NCI-H510A treated with DMSO at 0.1 percent for 48 hours (cell line): ENCODE measurements at places on chromosomes 4 and X.
A peak's percentile ranks its signal among the peaks of the same experiment; 100 is the strongest.

DNA sequence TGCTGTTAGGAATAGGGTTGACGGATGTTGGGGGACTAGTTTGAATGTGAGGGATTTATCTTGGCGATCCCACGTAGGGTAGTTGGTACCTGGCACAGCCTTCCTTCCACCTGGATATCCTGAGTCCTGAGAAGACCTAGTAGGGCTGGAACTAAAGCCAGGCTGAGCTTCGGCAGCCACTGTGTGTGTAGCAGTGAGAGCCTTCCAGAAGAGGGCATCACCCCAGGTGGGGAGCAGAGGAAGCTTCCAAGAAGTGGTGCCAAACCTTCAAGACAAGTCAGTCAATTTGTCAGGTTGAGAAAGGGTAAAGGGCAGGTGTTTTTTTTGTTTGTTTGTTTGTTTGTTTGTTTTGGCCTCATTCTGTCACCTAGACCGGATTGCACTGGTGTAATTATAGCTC is 1.2 kb upstream of the FGFBP2 start:
- no peak for DNase-seq

DNA sequence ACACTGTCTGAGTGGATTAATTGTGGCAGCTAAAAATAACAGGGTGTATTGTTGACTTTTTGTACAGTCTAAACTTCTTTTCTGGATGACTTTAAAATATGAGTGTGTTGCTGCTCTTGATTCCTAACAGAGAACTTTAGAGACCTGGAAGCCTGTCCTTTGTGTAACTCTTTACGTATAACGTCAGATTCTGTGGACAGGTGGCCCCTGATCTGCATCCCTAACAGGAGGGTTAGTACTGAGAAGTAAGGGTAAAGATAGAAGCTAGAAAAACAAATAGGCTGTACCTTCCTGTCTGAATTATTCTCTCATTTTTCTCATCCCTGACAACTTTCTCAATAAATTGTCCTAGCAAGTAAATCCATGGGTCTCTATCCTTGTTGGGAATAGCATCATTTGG is 105.7 kb upstream of the LIMCH1 start:
- DNase-seq = no peak

DNA sequence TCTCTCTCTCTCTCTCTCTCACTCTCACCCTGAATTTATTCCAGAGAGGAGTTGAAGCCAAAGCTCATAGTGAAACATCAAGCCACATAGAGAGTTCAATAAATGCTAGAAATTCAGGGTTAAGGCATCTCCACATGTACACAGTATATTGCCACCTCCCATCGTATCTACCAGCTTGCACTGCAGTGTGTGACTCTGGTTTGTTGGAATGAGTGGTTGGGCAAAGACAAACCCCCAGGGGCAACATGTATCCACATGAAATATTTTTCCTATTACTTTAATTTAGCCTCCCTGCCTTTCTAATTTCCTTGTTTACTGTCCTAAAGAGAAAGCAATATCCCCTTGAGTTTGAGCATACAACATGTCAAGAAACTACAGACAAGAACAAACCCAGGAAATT is 247.3 kb downstream of the SPATA18 start:
- DNase-seq = no peak

DNA sequence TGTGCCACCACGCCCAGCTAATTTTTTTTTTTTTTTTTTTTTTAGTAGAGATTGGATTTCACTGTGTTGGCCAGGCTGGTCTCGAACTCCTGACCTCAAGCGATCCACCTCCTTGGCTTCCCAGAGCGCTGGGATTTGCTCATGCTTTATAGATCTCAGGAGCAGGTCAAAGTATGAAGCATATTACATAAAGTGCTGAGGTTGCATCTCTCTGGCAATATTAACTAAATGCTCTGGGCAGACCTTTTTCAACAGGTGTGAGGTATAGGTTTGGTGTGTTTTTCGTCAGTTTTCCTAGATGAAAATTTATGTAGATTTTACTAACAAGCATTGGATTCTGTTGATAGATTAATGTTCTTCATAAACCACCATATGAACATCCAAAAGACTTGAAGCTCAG is 19.3 kb upstream of the GCNA start:
- DNase-seq = no peak

DNA sequence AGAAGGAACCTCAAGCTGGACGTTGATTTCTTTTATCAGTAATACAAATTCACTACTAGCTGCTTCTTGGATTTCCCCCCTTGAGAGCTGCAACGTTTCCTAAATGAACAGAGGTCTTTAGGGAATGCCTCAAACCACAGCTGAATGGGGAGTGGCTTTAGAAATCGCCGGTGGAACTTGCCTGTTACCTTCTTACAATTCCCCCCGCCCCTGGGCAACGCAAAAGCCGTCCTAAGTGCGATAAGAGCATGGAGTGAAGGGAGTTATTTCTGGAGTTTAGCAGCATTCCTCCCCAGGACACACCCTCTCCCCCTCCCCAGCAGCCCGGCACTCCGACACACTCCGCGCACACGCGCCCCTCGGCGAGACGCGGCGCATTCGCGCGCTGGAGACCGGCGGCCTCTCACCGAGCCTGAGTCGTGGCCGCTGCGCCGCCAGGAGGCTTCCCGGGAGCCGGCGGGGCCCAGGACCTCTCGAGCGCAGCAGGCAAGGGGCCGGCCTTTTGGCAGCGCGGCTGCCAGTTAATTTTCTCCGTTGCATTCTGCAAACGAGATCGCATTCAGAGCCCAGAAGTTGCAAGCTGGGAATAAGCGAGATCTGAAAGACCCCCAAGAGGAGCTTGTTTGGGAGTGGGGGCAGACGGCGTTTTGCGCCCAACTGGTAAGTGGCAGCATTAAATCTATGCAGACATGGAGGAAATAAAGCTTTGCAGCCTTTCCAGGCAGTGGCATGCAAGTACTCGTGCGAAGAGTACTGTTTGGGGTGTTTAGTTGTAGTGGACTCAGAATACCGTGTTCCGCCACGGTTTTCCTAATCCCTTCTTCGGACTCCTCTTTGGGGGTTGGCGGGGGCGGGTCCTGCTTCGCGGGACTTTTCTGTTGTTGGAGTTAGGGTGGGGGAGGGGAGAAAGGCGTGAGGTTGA is 134.7 kb downstream of the PALLD start:
- DNase-seq = peak; percentile 39

GRCh38 chr4:149630064-149630463 is 185.6 kb downstream of the IQCM start:
- no peak for DNase-seq

DNA sequence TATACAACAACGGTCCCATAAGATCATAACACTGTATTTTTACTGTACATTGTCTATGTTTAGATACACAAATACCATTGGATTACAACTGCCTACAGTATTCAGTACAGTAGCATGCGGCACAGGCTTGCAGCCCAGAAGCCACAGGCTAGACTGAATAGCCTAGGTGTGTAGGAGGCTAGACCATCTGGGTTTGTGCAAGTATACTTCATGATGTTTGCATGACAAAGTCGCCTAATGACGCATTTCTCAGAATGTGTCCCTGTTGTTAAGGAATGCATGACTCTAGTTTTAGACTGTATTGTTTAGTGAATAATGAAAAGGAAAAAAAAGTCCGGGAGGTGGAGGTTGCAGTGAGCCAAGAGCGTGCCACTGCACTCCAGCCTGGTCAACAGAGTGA is 56.5 kb upstream of the C4orf50 start:
- DNase-seq = no peak

DNA sequence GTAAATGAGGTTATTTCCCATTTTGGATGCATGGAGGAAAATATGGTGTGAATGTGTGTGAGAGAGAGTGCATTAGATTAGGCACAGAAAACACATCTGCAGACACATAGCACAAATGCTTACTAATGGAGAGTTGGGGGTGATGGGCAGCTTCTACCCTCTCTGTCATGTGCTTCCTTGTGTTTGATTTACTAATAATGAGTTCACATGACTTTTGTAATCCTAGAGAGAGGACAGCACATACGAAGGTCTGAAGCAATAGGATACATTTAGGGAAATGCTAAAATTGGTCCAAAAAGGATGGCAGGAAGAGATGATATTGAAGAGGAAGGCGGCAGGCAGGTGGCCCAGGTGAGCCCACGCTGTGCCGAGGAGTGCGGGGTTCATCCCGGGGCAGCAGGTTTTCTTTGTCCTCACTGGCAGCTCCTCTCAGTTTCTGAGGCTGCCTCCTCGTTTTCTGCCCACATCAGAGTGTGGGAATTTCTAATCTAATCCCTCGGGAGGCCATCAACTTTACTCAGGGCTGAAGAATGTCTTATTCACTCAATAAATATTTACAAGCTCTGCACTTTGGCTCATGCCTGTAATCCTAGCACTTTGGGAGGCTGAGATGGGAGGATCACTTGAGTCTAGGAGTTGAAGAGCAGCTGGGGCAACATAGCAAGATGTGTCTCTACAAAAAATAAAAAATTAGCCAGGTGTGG is 15.9 kb upstream of the MAP9 start:
- DNase-seq = no peak

DNA sequence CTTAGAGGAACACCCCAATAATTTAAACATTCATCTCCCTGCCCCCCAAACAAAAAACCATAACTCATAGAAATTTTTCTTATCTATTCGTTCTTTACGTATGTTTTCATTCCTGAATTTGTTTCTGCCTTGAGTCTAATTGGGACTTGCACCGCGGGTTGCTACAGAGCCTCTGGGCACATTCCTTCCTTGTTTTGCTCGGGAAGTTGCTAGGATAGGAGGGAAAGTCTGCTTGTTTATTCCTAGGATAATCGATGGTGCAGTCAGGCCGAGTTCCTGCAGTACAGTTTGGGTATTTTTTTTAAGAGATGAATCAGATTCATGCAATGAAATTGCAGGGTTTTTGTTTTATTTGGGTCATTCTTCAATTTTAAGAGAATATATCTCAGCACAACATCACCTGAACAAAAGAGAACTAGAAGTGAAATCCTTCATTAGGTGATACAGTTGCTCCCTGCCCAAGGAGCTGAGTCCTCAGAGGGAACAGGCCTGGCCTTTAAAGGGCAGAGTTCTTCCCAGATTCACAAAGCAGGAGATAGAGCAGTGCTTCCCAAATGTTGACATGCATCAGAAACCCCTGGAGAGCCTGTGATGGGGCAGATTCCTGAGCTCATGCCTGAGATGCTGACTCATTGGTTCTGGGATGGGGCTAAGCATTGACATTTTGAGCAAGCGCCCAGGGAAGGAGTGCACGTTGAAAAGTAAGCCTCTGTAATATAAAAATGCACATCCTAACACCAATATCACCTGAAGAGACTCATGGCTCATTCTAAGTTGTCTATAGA is 114.9 kb upstream of the FAM9B start:
- no peak for DNase-seq

- no peak for DNase-seq
Measured at GRCh38 chr4:5650040-5650439, 58.3 kb downstream of the EVC2 start.

GRCh38 chrX:32525234-32525633 is 686.1 kb downstream of the DMD start:
- no peak for DNase-seq

DNA sequence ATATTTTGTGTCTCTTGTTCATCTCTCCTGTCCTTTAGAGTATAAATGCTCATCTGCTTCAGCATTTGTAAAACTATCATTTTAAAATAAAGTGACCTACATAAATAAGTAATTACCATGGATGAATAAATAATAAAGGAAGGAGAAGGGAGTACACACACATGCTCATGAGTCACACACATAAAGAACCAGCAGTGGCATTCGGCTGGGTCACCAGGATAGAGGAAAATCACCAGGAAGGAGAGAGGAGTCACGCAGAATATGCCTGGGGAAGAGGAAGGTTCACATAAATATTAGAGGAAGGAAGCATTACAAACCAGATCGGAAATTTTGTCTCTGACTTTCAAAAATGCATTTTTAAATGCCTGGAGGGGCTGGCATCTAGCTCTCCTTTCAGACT is 38.5 kb upstream of the MED14 start:
- DNase-seq = no peak

GRCh38 chr4:187436251-187436650 is 559.3 kb upstream of the ZFP42 start:
- no peak for DNase-seq

DNA sequence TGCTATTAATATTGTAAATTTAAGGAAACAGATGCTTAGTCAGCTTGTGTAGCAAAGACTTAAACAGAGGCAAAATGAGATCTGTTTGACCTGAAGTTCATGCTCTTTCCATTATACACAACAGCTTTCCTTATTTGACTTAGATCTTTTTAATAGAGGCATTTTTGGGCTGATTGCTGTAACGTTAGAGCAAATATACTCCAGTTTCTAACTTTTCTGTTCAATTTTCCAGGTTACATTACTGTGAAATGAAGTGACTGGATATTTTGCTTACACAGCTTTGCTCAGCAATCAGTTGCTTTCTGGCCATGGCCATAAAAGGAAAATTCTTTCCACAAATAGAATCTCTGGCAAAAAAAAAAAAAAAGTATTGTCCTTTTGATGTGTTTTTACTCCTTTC is 146.2 kb downstream of the PCDH7 start:
- no peak for DNase-seq

- no peak for DNase-seq
Measured at GRCh38 chrX:119736206-119736764, 22.1 kb upstream of the SOWAHD start.

GRCh38 chr4:76958891-76959290 is 9.3 kb downstream of the SEPTIN11 start:
- no peak for DNase-seq

- DNase-seq = no peak
Measured at GRCh38 chrX:16772460-16772859, 13.8 kb upstream of the TXLNG start.

- no peak for DNase-seq
Measured at GRCh38 chr4:146959692-146960091, 14.0 kb upstream of the TTC29 start.

GRCh38 chrX:64439551-64439950 is 44.3 kb upstream of the MTMR8 start:
- DNase-seq = no peak

GRCh38 chr4:159158985-159159384 is 56.1 kb downstream of the RAPGEF2 start:
- DNase-seq = no peak

DNA sequence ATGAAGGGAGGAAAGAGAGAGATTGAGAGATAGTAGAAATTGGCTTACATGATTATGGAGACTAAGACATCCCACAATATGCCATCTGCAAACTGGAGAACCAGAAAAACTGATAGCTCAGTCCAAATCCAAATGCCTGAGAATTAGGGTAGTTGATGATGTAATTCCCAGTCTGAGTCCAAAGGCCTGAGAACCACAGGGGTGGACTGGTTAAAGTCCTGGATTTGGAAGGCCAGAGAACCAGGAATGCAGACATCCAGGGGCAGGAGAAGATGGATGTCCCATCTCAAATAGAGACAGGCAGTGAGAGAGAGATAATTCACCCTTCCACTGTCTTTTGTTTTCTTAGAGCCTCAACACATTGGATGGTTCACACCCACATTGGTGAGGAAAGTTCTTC is 345.7 kb upstream of the SPANXN4 start:
- no peak for DNase-seq

- no peak for DNase-seq
Measured at GRCh38 chrX:16851421-16851820, 18.7 kb downstream of the RBBP7 start.

DNA sequence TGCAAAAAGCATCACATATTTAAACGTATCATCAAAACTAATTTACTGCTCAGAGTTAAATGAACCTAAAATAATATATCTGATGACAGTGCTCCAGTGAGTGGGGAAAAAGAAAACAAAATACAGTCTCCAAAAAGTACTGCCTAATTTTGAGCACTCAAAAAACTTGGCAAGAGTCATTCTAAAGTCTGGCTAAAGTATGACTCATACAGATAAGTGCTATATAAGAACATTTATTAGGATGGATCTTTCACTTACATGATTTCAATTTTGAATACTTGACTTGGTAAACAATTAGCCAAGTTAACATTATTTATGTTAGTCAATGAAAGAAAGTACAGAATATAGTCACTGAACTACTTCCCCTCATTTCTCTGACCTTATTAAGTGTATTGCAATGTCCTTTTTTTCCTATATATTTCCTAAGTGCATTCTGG is 27.2 kb downstream of the FBXO8 start:
- DNase-seq = no peak
